DND-41 (cell line): ENCODE measurements at places on chromosomes 7 and 10.

GRCh38 chr7:102895602-102896001, 17.2 kb upstream of the LRRC17 start:
- H3K27me3 ChIP-seq: no peaks in the 10 kb centered on the region
- no peaks in the 10 kb centered on the region for H3K36me3 ChIP-seq
- H3K4me3 ChIP-seq: no peak overlapping the region
- no peaks in the 10 kb centered on the region for H3K4me1 ChIP-seq
- no peak overlapping the region for H3K27ac ChIP-seq
- no peak for DNase-seq

DNA sequence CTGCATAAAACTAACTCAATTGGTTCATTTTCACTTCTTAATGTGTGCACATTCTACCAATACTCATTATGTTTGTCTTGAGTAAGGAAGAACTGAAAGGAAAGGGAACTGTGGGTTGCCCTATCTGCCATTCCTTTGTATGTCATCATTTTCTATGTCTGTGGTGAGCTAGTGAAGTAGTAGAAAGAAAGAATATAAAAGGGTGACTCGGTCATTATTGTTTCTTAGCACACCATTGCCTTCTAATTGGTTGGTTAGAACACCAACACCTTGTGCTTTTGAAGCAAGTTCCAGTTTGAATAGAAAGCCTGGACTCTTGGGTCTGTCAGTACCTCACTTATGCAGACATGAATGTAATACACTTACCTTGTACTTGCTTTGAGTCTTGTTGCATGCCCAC, 64.3 kb upstream of the MDFIC start:
- H3K27ac ChIP-seq: no peak overlapping the region
- no peak overlapping the region for H3K4me3 ChIP-seq
- H3K27me3 ChIP-seq: no peaks in the 10 kb centered on the region
- no peaks in the 10 kb centered on the region for H3K4me1 ChIP-seq
- no peaks in the 10 kb centered on the region for H3K36me3 ChIP-seq

- H3K4me1 ChIP-seq: peaks cover 8% of the 10 kb centered on the region; the same call in 1 of the 2 replicates
- H3K4me3 ChIP-seq: no peak overlapping the region
- DNase-seq: no peak
- no peaks in the 10 kb centered on the region for H3K27me3 ChIP-seq
- no peaks in the 10 kb centered on the region for H3K36me3 ChIP-seq
Measured at GRCh38 chr10:61175316-61175715, 231.3 kb upstream of the RHOBTB1 start.

- no peak within 1 kb of the TSS for H3K27ac ChIP-seq
- no peaks in the 10 kb centered on the region for H3K4me1 ChIP-seq
- DNase-seq: no peak
- H3K4me3 ChIP-seq: no peak within 1 kb of the TSS
- H3K36me3 ChIP-seq: no peaks in the 10 kb centered on the region
- no peaks in the 10 kb centered on the region for H3K27me3 ChIP-seq
Measured at GRCh38 chr7:75813781-75814236, at the start of gene CCL24. TSS of gene CCL24 (minus strand) at chr7:75813806. CDS start at chr7:75813715, 91 bp downstream.

GRCh38 chr10:79561257-79561656, 1.1 kb upstream of the SFTPA2 start:
- no peak overlapping the region for H3K4me3 ChIP-seq
- H3K36me3 ChIP-seq: no peaks in the 10 kb centered on the region
- no peaks in the 10 kb centered on the region for H3K27me3 ChIP-seq
- DNase-seq: no peak
- no peak overlapping the region for H3K27ac ChIP-seq
- no peaks in the 10 kb centered on the region for H3K4me1 ChIP-seq
